Activated CD8-positive, alpha-beta memory T cell treated with anti-CD3 and anti-CD28 coated beads, Interleukin-2, amount 10 ng/mL, durations not matched to agents 7 days and 5 days (primary cell): ENCODE measurements at places on chromosomes 3 and 15.

DNA sequence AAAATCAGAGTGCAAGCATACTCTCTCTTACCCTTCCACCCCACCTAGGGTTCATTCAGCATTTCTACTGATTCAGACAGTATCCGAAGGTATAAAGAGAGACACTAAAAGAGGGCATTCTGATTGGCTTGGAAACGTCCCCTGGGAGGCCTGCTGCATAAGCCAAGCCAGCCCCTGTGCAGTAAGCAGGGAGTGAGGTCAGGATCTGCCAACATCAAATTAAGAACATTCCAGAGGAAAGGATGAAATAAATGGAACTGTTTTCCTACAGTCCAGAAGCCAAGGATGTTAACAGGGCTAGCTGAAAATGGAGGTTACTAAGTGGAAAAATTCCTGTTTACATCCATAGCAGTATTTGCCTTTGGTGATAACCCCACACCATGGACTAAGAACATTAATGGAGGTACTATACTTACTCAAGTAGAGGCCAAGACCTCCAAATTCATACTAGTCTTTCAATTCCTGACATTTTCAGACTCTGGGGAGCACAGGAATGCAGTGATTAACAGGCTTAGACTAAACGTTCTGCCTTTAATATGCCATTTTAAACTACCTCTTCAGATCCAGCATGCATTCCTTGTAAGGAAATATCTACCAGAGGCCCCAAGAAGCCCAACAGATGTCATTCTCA is 34.5 kb downstream of the NPTN start:
- DNase-seq, result no peak

- DNase-seq, result peak; percentile 59
These were observed 6.3 kb downstream of the BHLHE40 start for GRCh38 chr3:4985330-4986174.

DNA sequence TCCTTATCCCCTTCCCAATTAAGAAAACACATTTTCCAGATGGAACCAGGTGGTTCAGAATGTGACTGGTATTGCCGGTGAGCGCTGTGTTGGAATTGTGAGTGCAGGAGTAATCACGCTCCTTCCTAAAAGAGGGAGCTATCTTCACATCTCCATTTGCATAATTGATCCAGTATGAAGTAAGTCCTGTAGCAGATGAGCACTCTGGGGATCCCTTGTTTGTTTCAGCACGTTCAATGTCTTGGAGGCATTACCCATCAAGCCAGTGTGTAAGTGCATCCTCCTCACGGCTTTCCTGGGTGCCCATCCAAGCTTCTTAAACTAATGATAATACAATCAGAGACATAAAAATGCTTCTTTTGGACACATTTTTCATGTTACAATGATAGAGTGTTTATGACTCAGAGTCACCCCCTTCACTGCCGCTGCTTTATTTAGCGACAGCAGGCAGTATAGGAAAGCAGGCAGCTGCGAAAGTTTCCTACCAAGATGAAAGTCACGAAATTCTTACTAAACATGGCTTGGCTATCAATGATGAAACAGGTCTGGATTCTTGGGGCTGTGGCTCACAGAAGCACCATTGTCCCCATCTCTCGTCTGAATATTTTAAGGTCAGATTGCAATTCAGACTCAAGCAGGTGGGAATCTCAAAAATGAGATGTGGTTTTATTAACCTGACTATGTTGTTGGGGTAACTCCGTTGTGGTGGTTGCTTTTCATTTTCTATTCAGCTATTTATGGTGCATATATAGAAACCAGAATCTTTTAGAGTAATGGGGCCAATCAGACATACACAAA is 346.3 kb upstream of the MDFIC2 start:
- DNase-seq, result no peak

- DNase-seq, result no peak
These were observed 22.5 kb upstream of the PPIB start for GRCh38 chr15:64185146-64185911.

DNA sequence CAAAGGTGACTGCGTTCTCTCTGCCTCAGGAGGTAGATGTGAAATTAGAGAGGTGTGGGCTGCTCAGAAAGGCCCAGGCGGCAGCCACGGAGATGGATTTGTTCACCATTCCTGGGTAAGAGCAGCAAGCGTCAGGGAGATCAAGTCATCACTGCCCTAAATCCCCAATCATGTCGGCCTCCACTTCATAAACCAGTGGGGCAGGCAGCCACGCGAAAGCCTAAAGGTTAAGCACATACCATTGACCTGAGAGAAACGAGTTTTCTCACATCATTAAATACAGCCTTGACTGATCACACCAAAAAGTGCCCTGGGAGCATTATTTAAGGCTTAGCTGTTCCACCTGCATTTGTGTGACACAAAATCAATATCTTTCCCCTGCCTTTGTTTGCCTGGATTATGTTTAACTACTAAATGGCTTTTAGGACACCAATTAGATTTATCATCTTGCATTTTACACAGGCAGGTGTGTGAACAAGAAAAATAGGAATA is 50.7 kb upstream of the FOXB1 start:
- DNase-seq, result no peak

DNA sequence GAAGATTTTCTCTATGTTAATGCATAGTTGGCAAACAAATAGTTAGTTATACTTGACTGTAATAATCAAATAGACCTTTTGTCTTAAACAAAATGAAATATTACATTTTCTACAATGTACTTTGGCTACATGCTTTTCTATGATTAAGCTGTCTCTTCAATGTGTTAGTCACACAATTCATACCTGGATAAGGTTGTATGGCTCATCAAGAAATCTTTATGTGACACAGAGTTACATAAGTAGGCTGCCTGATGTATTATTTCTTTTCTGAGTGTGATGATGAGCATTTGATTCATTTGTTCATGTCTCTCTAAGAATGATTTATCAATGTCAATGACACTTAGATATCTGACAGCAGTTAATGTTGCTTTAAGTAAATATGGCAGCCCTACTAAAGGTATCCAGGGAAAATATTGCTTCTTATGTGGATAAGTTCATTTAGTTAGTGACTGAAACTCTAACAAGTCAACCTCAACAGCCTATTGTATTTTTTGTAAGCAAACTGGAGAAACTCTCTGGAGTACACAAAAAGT is 157.4 kb upstream of the SOX2 start:
- DNase-seq, result no peak

DNA sequence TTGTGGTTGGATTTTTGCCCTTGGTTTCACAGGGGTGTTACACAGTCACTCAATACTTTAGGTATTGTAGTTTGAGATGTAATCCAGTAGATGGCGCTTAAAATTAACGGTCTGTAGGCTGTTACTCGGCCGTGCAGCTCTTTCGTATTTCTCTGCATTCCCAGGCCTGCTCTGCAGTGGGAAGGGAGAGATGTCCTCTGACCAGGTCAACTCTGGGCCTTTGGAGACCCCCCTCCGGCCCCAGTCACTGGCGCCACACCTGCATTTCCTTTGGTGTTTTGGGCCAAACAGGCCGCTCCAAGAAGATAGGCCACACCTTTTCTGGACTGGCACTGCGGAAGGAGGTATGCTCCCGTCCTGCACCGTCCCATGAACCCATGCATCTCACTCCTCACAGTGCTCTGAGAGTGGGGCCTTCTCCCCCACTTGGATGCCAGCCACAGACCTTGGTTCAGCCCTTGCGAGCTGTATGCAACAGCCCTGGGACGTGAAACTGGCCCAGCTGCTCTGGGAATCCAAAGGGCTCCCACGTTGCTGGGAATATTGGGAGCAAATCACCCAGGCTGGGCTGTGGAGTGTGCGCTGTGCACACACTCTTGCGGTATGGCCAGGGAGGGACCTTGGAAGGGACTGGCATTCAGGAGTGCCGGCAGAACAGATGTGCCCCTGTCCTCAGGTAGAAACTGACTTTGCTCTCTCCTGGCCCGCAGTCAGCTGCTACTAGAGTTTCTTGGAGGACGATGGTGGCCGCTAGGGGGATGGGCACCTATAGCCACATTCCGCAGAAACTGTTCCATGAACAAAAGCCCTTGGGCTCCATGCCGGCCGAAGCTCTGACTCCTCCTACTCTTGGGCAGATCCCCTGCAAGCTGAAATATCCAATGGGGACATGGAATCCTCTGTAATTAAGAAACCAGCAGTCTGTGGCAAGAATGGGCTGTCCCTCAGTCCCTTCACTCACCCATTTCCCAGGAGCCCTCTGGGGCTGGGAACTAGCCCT is 410.5 kb upstream of the CADM2 start:
- DNase-seq, result no peak

- DNase-seq, result no peak
These were observed 56.7 kb downstream of the DRD3 start for GRCh38 chr3:114122027-114122709.
